ENCODE measurements at places on chromosomes 13 and 19.

DNA sequence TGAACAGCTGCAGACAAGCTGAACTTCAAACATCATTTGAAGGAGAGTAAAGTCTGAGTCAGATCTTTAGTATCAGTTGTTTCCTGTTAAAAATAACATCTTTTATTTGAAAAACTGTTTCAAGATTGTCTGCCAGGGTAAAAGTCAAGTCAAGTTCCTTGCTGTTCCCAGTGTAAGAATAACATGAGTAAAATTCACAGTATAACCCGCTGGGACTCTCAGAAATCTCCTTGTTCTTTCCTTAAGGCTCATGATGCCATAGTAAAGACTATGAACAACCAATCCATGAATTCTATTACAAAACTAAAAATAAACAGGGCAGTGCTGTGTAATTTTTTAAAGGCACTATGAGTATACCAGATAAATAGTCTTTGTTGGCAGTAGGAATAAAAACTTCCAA lies 112.9 kb downstream of the IRS2 start:
- no peak for DNase-seq

GRCh38 chr19:55005684-55006488 lies 32.2 kb downstream of the GP6 start:
- DNase-seq = no peak

- DNase-seq = peak; percentile 60
Observed at GRCh38 chr19:11339254-11340098, at the start of gene RAB3D. TSS of gene RAB3D (minus strand) at chr19:11339657. CDS start at chr19:11337399, 2,258 bp downstream.

GRCh38 chr19:48900477-48901406 lies 630 bp downstream of the NUCB1 start:
- DNase-seq = no peak

- no peak for DNase-seq
Observed at GRCh38 chr19:10036601-10037071, 23.4 kb downstream of the RDH8 start.

GRCh38 chr19:43941209-43941608 lies 6.1 kb upstream of the ZNF45 start:
- DNase-seq = no peak

DNA sequence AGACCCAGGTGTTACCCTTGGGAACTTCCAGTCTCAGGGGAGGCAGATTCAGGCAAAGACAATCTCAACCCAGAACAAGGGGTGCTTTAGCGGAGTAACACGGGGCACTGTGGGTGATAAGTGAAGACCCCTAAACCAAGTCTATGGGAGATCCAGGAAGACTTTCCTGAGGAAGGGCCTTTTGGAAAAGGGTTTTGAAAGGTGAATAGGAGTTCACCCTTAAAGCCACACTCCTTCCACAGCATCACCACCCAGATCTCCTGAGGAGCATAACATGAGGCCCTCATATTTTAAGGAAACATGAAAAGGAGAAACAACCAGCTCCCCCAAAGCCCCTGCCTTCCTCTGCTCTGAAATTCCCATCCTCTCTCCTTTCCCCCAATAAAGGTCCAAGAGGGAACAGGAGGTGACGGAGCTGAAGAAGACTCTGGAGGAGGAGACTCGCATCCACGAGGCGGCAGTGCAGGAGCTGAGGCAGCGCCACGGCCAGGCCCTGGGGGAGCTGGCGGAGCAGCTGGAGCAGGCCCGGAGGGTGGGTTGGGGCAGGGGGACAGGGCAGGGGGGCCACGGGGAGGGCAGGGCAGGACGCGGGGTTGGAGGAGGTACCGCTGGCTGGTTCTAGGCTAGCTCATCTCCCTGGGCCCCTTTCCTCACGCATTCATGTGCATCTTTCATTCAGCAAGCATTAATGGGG lies 52.7 kb downstream of the KCNC3 start:
- DNase-seq = no peak

- DNase-seq = no peak
Observed at GRCh38 chr19:46972311-46972710, 47.3 kb upstream of the NPAS1 start.

GRCh38 chr19:7521551-7522071 lies 813 bp upstream of the MCOLN1 start:
- DNase-seq = no peak

DNA sequence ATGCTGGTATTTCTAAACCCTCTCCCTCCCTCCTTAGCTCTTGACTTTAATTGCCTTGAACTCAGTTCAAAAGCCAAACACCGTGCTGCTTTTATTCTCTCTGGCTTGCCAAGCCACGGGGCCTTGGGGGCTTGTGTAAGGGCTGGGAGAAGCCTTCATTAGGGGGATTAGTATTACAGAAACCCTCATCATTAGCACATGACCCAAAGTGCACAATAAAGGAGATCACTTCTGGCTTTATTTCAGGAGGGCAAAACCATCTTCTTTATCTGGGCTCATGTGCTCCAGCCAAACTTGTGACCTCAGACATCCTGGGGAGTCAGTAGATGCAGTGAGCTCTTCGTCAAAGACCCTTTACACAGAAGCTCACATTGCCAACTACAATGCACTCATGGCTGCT lies at the start of gene DCT:
Gene DCT (minus strand): TSS at position 67 of the 400 bp plus-strand sequence. CDS start 427 bp downstream, outside the sequence.
- DNase-seq = no peak

DNA sequence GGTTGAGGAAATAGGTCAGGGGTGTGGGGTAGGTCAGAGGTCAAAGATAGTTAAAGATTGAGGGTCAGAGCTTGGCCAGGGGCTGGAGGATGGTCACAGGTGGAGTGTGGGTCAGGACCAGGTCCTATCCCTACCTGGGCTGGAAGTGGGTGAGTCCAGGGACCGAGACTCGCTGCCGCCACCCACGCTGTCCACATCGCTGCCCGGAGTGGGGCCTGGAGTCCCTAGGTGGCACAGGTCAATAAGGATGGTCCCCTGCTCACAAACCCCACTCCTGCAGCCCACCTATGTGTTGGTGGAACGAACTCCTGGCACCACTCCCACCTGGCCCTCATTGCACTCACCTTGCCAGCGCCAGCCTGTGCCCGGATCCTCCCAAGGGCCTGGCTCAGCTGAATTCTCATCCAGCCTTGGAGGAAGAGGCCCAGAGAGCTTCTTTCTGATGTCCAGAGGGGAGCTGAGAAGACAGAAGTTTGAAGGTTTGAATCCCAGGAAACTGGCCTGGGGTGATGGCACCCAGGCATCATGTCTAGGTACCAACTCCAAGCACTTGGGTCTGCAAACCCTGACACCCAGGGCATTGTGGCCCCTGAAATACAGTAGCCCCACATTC lies 6.8 kb downstream of the GMIP start:
- DNase-seq = no peak

DNA sequence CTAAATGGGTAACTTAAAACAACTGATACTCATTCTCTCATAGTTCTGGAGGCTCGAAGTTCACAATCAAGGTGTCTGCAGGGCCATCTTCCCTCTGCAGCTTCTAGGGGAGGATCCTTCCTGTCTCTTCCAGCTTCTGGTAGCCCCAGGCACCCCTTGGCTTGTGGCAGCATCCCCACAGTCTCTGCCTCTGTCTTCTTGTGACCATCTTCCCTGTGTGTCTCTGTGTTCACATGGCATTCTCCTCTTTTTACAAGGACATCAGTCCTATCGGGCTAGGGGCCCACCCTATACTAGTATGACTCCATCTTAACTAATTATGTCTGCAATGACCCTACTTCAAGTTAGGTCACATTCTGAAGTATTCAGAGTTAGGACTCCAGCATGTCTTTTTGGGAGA lies 73.5 kb downstream of the ANKRD10 start:
- no peak for DNase-seq

DNA sequence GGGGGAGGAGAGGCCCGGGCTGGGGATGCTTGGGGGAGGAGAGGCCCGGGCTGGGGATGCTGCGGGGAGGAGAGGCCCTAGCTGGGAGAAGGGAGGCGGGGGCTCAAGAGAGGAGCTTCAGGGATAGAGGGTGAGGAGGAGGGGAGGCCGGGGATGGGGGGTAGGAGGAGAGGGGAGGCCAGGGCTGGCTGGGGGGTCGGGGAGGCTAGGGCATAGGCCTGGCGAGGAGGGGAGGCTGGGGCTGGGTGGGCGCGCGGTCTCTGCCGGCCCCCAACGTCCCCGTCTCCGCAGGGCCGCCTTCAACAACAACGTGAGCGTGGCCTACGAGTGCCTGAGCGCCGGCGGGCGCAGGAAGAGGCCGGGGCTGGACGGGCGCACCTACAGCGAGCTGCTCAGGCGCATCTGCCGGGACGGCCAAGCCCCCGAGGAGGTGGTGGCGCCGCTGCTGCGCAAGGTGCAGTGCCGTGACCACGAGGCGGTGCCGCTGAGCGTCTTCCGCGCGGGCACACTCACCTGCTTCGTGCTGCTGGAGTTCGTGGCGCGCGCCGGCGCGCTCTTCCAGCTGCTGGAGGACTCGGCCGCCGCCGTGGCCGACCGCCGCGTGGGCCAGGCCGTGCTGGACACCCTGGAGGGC lies 11.4 kb downstream of the TPGS1 start:
- DNase-seq = no peak

DNA sequence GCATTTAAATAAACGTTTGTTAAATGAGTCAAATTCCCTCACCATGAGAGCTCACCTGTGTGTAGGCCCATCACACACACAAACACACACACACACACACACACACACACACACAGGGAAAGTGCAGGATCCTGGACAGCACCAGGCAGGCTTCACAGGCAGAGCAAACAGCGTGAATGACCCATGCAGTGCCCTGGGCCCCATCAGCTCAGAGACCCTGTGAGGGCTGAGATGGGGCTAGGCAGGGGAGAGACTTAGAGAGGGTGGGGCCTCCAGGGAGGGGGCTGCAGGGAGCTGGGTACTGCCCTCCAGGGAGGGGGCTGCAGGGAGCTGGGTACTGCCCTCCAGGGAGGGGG lies 8.5 kb upstream of the CEACAM5 start:
- DNase-seq = no peak

- DNase-seq = peak; percentile 68
Observed at GRCh38 chr19:35644987-35645679, 3.0 kb upstream of the COX6B1 start.

DNA sequence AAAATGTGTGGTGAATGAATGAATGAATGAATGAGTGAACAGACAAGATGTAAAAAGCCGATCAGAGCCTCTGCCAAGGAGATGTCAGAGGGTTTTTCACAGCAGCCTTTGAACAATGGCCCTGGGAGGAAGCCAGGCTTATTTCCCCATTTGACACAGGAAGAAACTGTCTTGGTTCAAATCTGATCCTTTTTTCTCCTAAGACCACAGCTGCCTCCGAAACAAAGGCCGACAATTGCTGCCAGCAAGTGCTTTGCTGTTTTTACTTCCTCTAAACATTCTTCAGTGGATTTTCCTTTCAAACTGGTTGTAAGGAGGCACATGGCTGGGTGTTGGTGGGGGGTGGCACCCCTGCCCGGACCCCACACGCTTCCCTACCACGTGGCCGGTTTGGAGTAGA lies 44.2 kb upstream of the HOMER3 start:
- DNase-seq = no peak

- DNase-seq = no peak
Observed at GRCh38 chr19:23070353-23071146, 46.3 kb upstream of the ZNF730 start.

GRCh38 chr13:70125693-70126092 lies 17.4 kb upstream of the KLHL1 start:
- no peak for DNase-seq

- no peak for DNase-seq
Observed at GRCh38 chr13:109749365-109749764, 37.0 kb downstream of the IRS2 start.

DNA sequence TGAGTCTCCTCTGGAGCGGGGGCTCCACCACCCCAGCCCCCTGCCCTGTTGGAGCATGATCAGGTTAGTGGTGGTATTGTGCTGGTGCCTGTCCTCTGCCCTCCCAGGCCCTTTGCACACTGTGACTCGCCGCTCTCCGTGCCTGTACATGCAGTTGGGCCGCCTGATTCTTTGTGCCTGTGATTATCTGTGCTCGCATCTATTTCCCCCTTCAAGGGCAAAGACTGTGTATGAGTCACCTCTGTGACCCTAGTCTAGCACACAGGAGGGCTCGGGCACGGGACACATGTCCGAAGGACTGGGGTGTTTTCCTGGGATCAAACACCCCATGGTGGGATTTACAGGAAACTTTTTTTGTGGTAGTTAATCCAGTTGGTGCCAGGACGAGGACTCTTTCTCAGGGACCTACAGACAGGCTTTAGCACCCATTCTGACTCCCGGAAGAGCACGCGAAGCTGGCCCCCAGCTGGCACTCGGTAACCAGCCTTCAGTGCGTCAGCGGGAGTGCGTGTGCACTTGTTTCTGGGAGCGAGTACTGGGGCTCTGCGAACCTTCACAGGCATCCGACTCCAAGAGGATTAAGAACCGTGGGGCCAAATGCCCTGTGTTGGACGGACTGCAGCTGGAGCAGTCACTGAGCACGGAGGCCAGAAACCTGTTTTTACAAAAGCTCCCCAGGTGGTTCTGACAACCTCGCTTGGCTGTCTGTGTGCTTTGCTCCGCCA lies 6.7 kb downstream of the PPP1R37 start:
- no peak for DNase-seq

GRCh38 chr13:33015791-33016323 lies 366 bp upstream of the KL start:
- no peak for DNase-seq

GRCh38 chr13:37899753-37900152 lies 30.2 kb upstream of the TRPC4 start:
- DNase-seq = no peak

DNA sequence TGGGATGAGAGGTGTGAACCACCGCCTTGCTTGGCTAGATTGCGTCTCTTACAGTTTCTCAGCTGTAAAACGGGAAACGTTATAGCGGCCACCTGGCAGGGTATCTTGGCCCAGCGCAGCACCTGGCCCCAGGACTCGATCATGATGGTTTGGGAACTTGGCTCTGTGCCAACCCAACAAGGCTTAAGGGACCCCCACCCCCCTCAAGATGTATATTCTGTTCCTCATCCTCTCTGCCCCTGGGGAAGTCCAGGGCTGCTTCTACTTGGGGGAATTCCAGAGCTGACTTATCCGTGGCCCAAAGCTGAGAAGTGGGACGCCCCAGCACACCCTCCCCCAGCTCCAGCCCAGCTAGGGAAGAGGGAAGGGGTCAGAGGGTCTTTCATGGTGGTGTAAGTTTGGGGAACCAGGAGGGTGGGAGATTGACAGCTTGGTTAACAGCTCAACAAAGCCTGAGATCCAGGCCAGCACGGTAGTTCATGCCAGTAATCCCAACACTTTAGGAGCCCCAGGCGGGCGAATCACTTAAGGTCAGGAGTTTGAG lies 695 bp downstream of the ICAM1 start:
- no peak for DNase-seq

DNA sequence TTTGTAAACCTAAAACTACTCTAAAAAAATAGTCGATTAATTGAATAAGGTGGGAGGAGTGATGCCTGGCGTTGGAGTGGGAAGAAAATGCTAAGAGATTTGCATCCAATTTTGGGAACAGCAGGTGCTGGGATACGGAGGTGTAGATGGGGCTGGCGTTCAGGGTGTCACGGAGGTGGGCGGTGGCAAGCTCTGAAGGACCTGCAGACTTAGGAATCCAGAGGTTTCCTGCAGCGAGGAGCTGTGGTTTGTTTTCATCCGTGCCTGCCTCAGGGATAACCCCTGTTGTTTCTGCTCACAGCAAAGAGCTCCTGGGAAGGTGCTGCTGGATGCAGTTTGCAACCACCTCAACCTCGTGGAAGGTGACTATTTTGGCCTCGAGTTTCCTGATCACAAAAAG lies 166.4 kb upstream of the RNF113B start:
- no peak for DNase-seq

GRCh38 chr19:36604656-36605100 lies 435 bp upstream of the ZNF382 start:
- DNase-seq = peak; percentile 11
